ENCODE measurements at places on chromosomes 12 and 14.

- no peak for DNase-seq
Measured at GRCh38 chr14:28751467-28752058, 15.0 kb upstream of the FOXG1 start.

GRCh38 chr14:55118761-55119160, 10.3 kb upstream of the LGALS3 start:
- DNase-seq, result no peak

GRCh38 chr14:69692594-69692993, 74.3 kb upstream of the SRSF5 start:
- DNase-seq, result no peak

- no peak for DNase-seq
Measured at GRCh38 chr14:101882141-101882935, 82.0 kb upstream of the DYNC1H1 start.

DNA sequence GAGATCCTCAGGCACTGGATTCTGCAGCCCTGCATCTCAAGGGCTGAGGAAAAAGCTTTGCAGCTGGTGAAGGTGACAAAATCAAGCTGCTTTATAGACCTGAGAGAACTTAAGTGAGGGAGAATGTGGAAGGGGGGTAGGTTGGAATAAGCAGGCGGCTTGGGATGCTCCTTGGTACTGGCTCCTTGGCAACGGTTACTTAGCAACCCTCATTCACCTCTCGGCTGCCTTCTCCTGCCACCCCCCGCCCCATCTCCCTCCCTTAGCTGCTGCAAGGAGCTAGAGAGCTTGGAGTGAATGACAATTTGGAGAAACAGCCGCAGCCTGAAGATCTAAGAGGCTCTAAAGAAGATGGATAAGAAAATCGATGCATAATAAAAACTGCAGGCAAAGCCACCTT, 44.1 kb upstream of the CISTR start:
- no peak for DNase-seq

GRCh38 chr12:20444595-20445170, 76.3 kb downstream of the PDE3A start:
- no peak for DNase-seq

GRCh38 chr14:63892265-63892664, 39.5 kb downstream of the SYNE2 start:
- DNase-seq, result no peak

GRCh38 chr14:76098047-76098446, 53.7 kb upstream of the GPATCH2L start:
- DNase-seq, result no peak

DNA sequence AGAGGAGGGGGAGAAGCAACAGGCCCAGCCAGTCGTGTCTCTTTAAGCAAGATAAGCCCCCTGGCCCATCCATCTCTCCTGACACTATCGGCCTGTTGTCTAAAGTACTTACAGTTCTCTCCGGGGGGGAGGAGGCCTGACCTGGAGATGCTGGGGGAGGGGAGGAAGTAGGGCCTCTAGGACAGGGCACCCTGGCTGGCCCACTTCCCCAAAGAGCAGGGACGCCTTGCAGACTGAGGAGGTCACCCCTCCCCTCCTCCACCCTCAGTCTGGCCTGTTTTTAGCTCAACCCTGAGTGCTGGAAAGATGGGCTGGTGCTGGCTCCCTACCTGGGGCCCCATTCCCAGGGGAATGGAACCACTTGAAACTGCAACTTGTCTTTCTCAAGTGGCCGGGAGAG, 70.3 kb downstream of the TBX5 start:
- no peak for DNase-seq

DNA sequence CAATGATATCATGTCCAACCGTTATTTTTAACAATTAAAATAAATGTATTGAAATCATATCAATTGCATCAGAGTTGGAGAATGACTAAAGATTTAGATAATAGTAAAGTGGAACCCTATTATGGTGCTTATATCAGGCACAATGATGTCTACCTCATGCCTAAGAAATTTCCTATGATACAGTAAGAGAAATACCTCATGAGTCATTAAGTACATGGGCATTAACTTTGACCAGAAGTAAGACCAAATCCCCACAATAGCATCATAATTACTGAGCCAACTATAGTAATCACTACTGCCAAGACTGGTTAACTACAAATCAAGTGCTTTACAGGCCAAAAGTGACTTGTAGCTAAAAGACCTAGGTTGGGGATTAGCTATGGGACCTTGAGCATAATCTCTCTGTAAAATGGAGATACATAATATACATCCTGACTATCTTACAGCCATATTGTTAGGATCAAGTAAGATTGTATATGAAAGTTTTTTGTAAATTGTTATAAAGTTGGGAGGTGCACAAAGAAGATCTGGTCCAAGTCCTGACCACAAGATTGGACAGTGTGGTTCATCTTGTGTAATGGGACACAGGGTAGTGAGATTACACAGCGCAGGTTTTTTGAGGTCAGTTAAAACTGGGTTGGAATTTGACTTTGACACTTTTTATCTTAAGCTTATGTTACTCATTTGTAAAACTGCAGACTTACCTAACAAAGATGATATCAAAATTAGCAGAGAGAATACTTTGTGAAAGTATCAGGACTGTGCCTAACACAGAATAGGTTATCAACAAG, 60.5 kb downstream of the ERGIC2 start:
- peak; percentile 75 for DNase-seq

- DNase-seq, result no peak
Measured at GRCh38 chr14:52711666-52712065, 4.7 kb downstream of the PSMC6 start.

- DNase-seq, result no peak
Measured at GRCh38 chr12:57093415-57094207, 4.7 kb downstream of the NAB2 start.

GRCh38 chr12:98399532-98399931, 115.9 kb upstream of the TMPO start:
- DNase-seq, result no peak

DNA sequence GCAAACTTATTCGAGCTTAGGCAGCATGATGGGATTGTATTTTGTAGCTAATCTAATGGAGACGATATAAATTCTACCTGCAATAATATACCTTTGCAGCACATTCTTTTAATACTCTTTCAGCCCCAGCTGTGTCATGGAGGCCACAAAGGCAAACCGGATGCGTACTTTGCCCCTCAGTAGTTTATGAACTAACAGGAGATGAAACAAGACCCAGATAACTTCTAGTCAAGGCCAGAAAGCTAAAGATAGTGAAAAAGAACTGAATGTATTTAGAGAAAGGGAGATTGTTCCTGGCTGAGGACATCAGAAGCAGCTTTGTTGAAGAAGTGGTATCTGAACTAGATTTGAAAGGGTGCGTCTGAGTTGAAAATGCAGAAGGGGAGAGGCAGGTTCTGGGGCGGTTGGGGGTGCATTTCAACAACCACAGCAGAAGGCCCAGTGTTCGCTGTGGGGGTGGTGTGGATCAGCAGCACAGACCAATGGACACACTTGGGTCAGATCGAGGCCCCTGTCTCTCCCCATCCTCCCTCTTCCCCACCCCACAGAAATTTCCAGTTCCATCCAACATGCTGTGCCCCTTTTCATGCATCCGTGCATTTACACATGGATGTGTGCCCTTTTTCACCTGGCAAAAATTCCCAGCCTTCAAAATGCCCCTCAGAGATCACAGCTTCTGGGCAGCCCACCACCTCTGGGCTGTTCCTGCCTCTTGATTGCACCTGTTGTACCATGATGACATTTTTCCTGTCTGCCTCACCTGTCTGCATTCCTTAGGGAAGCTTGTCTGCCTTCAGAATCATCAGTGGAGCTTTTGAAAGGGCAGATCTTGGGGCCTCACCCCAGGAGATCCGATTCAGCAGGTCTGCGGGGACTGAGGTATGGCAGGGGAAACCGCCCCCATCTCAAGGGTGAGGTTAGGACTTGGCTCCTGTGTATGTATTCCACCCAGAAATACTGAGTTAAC, 2.2 kb downstream of the ZNF839 start:
- DNase-seq, result no peak

GRCh38 chr14:28088125-28088524, 678.5 kb upstream of the FOXG1 start:
- DNase-seq, result no peak

DNA sequence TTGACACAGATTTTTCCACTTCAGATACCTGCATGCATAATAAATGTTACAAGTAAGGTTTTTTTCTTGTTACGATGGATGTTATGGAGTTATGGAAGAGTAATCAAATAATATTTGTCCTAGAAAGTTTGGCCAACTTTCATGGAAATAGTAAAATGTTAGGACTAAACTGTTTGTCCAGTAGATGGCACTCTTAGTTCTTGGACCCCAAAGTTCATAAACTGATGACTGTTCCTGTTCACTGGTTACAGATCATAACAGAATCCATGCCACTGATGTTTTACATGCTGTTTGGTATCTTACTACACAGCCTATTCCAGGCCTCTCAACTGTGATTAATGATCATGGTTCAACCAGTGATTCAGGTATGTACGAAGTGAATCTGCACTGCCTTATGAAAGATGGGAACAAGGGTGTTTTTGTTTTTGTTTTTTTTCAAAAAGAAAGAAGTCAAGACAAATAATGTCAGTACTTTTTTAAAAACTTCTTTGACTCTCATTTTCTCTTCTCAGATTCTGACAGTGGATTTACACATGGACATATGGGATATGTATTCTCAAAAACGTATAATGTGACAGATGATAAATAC, 48.8 kb upstream of the SLCO1C1 start:
- no peak for DNase-seq

DNA sequence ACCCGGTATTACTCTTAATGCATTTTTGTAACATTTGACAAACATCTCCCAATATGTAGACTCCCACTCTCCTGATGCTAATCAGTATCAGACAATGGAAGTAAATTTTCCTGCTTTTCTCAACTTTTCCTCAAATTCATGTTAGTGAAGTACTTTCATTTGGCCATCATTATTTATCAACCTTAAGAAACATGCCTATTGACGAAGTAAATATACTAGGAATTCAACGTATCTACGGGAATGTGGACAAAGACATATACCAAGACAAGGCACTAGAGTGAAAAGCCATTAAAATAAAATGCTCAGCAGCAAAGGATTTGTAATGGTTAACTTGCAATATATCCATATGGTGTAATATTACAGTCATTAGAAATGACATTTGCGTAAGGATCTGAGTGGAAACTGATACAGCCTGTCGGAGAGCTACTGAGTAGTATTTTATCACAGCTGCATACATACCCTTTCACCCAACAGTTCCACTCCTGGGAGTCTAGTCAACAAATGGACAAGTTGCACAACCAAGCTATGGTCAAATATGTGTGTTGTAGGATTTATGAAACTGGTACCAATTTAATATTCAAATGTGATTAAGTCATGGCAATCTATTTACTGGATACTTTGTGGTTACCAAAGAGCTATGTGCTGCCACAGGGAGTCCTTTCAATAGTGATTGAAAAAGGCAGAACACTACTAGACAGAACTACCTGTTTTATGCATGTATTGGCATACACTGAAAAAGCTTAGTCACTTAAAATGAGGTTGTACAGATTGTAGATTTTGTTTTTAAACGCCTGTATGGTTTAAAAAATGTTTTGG, 26.5 kb downstream of the NUDT4 start:
- DNase-seq, result no peak

GRCh38 chr14:52876311-52876710, 74.5 kb downstream of the FERMT2 start:
- no peak for DNase-seq

DNA sequence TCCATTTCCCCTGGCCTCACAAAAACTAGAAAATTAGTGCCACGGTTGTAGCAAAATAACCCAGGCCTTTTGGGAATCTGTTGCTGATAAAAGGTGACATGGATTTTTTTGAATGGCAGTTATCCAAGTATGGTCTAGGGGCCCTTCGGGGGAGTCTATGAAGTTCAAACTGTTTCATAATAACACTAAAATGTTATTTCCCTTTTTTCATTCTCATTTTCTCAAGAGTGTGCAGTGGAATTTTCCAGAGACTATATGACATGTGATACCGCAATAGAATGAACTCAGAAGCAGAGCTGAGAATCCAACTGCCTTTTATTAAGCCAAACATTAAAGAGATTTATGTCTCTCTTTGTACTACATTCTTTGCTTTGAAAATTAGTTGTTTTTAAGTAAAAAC, 26.9 kb downstream of the GSTZ1 start:
- no peak for DNase-seq

DNA sequence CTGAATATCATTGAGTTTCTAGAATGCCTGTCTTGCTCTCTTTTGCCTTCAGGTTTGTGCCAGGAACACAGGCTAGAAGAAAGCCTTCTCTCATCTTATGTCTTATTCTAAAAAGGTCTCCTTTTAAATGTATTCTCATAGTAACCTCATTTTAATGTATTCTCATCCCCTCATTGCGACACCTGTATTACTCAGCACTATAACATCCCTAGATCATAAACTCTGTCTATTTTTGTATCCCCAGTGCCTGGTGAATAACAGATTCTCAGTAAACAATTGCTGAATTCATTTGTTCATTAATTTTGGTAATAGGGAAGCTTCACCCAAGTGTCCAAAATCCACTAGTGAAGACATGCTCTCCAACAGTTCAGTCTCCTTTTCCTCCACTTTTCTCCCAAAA, 8.8 kb upstream of the LRRK2 start:
- DNase-seq, result no peak

DNA sequence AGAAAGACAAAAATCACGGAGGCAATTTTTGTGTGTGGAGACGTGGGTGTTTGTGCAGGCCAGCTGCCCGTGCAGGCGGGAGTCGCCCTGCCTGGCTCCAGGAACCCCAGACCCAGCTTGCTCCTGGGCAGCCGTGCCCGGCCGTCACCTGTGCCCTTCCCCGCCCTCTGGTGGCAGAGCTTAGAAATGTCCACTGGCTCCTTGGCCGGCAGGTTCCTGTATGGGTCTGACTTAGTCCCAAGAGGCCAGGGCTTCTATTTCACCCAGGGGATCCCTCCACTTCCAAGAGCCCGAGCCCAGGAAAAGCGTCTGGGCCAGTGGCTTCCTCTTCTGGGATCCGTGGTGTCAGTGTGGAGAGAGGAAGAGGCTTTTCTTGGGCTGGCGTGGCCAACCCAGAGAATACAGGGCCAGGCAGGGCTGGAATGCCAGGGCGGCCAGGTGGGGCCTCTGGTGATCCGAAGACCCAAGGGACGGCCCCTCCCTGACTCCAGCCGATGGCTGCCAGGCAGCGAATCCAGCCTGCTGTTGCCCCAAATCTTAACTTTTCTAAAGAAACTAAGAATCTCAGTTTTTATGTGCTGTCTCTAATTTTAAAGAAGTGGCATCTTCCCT, 120.9 kb downstream of the TMEM132C start:
- DNase-seq, result no peak

DNA sequence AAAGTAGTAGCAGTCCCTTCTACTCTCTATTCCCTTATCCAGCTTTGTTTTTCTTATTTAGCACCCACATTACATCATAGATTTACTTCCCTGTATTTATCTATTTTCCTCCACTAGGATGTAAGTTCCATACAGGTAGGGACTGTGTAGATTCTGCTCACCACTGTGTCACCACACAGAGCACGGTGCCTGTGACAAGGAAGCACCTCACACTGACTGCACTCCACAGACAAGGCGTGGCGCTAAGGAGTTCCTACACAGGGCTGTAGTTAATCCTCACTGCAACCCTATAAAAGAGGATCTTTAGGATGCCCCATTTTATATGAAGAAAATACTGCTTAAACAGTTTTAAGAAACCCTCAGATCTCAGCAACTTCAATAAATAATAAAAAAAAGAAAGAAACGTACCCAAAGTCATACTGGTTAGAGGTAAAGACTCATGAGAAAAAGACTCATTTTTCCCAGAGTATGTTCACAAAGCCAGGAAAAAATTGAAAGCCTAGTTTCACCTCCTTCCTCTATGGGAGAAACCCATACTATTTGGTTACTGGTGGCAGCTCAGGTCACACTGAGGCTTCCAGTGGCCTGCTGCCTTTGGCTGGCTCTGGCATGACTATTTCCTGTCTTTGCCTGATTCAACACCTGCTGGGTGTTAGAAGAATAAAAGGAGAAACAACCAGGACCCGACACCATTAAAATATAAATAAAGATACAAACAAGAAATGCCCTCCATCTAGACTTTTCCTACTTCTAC, 36.9 kb downstream of the RAD9B start:
- no peak for DNase-seq
